Suppressor macrophage (primary cell): ENCODE measurements at places on chromosomes 16 and 17.

GRCh38 chr17:59356543-59357218 is 25.2 kb downstream of the YPEL2 start:
- DNase-seq: no peak

- peak; percentile 55 for DNase-seq
These were observed 82.9 kb upstream of the RCVRN start for GRCh38 chr17:9987779-9988585.

DNA sequence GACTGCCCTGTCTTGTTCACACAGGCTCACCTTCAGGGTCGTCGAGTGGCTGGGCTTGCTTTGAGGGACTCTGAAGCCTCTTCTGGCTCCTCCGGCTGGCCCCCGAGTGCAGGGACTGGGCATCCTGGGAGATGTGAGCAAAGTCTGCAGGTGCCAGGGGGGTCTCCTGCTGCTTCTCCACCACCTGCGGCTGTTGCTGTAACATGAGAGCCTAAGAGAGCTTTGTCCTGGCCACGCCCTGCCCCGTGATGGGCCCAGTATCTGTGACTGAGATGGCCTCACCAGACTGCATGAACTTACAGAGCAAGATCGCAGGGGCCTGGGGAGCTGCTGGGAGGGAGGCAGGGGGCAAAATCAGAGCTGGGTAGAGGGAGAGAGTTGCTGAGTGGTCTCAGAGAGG is 12.5 kb downstream of the ERN2 start:
- DNase-seq: no peak

GRCh38 chr17:7128160-7128559 is 13.5 kb upstream of the ASGR2 start:
- no peak for DNase-seq

GRCh38 chr17:10337976-10338375 is 34.8 kb downstream of the MYH13 start:
- no peak for DNase-seq

DNA sequence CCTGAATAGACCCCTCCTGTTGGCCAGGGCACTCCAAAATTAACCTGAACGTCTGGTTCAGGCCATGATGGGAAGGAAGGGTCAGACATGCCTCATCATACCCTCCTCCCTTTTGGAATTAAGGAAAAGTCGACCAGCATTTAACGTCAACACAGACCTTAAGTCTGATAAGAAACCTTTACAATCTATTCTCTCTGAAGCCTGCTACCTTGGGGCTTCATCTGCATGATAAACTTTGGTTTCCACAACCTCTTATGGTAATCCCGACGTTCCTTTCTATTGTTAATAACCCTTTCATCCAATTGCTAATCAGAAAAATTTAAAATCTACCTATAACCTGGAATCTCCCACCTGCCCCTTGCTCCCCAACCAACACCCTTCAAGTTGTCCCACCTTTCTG is 358.5 kb downstream of the CDH8 start:
- no peak for DNase-seq

- DNase-seq: no peak
These were observed 144.7 kb upstream of the IRX3 start for GRCh38 chr16:54431041-54431996.

- DNase-seq: no peak
These were observed 9.4 kb downstream of the BAHCC1 start for GRCh38 chr17:81404558-81405165.
